Gastroesophageal sphincter (tissue), 4 donors: ENCODE measurements at places on chromosomes 12 and 14. TPM values are rescaled to one million over a fixed set of nuclear protein-coding genes. Genes with fewer than 3 reads are reported as not detected.
A peak's percentile ranks its signal among the peaks of the same experiment; 100 is the strongest.

GRCh38 chr12:30746190-30746589 lies 8.6 kb downstream of the CAPRIN2 start:
- no peak for ATAC-seq

- no peak for ATAC-seq
Measured at GRCh38 chr14:68084256-68084655, 264.7 kb downstream of the RAD51B start.

- peak; percentile 66 for ATAC-seq
Measured at GRCh38 chr12:46915082-46915481, 89.3 kb upstream of the SLC38A4 start.

Gene DDX55
- 20.5 TPM for total RNA-seq

Gene GPRC5A
- 3.1 TPM for total RNA-seq

- no peak for ATAC-seq
Measured at GRCh38 chr14:22466491-22466890, 122.5 kb downstream of the DAD1 start.
